ENCODE measurements at places on chromosomes 11 and 22. TPM values are rescaled to one million over a fixed set of nuclear protein-coding genes. Genes with fewer than 3 reads are reported as not detected.

- peak; percentile 93 for DNase-seq
Measured at GRCh38 chr11:116772443-116773202, at the start of gene BUD13. Gene BUD13, minus strand, starts transcription at chr11:116772987. Its CDS starts 23 bp downstream, at chr11:116772964.

- DNase-seq, result no peak
Measured at GRCh38 chr11:47485107-47485506, 36.2 kb upstream of the RAPSN start.

- no peak for DNase-seq
Measured at GRCh38 chr11:32396991-32397390, 38.3 kb downstream of the WT1 start.

- DNase-seq, result no peak
Measured at GRCh38 chr22:40310081-40310767, 36.1 kb upstream of the ADSL start.

GRCh38 chr11:120139316-120140069 is 1.6 kb upstream of the TRIM29 start:
- no peak for DNase-seq

- no peak for DNase-seq
Measured at GRCh38 chr11:1702506-1702905, 5.5 kb downstream of the KRTAP5-6 start.

- peak; percentile 63 for DNase-seq
Measured at GRCh38 chr22:40055143-40055883, 60.6 kb downstream of the FAM83F start.

DNA sequence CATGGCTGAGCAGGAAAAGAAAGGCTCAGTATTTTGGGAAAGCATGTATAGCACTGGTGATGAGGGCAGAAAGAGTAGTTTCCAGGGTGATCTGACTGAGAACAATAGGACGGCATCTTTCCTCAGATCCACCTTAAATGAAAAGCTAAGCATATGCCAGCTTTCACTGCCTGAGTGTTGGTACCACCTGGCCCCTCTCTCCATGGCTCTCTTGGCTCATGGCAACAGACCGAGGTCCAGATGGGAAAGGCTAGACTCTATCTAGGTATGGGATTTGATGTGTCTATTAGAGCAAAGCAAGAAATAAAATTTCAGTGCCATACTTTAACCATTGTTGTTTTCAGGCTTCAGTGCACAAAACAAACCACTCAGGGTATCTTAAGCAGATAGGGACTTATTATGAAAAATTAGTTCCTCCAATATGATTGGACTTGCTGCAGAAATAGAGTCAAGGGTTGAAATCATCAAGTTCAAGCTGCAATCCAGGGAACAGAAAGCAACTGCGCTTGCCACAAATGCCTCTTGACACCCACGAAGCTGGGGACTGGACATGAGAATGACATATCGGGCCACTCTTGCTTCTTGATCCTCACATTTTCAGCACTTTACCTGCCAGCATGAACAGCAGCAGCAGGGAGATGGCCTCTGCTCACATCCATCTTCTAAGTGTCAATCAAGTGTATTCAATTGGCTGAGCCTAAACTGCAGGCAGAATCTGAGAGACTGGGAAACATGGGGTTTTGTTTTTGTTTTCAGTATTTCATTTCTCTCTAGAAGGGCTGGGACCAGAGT is 64.0 kb upstream of the SNX19 start:
- no peak for DNase-seq

DNA sequence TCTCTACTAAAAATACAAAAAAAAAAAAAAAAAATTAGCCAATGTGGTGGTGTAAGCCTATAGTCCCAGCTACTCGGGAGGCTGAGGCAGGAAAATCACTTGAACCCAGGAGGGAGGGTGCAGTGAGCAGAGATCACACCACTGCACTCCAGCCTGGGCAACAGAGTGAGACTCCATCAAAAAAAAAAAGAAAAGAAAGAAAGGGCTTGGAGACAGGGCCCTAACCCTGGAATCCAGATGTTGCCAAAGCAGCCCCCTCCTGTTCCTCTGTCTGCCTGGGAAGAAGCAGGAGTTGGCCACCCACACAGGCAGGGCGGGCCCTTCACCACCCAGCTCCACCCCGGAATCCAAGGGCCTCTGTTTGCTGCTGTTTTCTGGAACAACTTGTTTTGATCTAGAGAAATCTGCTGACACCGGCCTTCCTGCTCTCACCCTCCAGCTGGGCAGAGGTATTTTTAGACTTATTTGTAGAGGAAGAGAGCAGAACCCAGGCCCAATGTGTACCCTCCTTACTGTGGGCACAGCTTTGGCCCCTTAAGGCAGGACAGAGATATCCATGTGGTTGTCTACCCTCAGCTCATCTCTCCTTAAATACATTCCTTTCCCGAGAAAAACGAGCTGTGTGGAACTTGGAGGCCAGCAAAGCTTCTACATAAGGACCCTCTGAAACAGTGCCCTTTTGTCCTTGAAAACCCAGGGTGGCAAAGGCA is 2.7 kb upstream of the NEAT1 start:
- peak; percentile 62 for DNase-seq

- no peak for DNase-seq
Measured at GRCh38 chr11:76984743-76985142, 49.5 kb upstream of the B3GNT6 start.

GRCh38 chr22:37560608-37561211 is 430 bp downstream of the CDC42EP1 start:
- no peak for DNase-seq

DNA sequence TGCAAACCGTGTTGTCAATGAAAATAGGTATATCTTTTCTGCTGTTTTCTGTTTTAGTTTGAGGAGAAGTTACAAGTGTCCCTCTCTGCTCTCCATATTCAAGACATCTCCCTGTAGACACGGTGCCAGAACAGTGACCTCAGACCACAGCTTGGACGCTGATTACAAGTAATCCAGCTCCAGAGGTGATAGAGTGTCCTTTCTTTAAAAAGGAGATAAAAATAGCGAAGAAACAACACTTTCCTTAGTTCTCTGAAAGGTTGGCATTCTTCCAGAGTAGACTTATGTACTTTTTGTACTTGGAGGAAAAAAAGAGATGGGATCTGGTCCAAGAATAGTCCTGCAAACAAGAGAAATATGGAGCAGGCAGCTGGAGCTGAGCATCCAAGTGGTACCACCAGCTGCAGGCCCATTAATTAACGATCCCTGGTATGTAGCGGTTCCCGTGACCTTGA is 43.0 kb upstream of the WT1 start:
- no peak for DNase-seq

DNA sequence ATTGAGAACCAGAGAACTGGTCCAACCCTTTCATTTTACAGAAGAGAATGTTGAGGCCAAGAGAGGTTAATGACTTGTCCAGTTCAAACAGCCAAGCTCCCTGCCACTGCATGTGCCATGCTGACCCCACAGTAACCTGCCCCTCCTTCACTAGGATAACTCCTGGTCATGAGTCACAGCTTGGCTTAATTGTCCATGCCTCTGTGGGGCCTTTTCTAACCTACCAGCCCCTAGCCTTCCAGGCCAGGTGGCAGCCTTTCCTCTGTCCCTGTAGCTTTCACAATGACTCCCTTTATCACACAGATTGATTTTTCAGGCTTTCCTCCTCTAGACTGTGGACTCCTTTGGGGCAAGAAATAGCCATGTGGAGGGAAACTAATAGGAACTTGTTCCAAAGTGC is 97.2 kb downstream of the PIWIL4 start:
- DNase-seq, result no peak

TPP1 gene
- 103 TPM for polyA plus RNA-seq

MORC2 gene
- 9.5 TPM for polyA plus RNA-seq

HTR3B gene
- not detected for polyA plus RNA-seq

IFITM10 gene
- not detected for polyA plus RNA-seq

FIBIN gene
- polyA plus RNA-seq, result not detected

Measured in CD4-positive, alpha-beta memory T cell (primary cell).